Heart right ventricle (tissue), 16 donors: ENCODE measurements at places on chromosomes 7 and 10. TPM values are rescaled to one million over a fixed set of nuclear protein-coding genes. Genes with fewer than 3 reads are reported as not detected.

CYP26C1 gene
- not detected for total RNA-seq

PAPOLB gene
- not detected for total RNA-seq

HOXA5 gene
- total RNA-seq = not detected

HOXA4 gene
- not detected for total RNA-seq

DNA sequence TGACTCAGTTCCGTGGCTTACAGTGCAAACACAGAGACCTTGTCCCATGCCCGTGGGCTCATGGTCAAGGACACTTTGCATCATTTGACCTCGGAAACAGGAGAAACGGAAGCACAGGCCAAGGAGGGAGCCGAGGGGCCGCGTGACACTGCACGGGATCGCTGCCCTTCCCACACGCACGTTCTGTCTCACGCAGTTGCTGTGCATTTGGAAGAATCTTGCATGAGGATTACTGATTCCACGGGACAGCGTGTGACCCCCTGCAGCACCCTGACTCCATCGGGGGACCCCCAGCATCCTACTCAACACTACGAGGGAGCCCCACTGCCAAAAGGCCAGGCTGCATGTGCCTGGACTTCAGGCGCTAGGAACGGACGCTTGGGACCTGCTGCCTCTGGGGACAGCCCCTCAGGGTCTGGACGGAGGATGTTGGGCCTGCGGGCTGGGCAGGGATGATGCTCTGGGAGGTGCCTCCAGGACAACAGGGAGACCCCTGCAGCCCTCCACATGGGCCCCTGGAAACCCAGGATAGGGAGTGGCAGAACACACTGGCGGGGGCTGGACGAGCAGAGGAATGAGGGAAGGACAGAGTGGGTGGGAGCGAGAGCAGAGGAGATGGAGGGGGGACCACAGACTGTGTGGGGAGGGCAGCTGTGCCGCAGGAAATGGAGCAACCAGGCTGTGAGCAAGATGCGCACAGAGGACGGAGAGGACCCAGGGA is 222.2 kb downstream of the DNAJB6 start:
- H3K36me3 ChIP-seq = no peaks in the 10 kb centered on the region
- H3K27me3 ChIP-seq = no peaks in the 10 kb centered on the region
- H3K27ac ChIP-seq = no peak overlapping the region
- no peak for DNase-seq

DNA sequence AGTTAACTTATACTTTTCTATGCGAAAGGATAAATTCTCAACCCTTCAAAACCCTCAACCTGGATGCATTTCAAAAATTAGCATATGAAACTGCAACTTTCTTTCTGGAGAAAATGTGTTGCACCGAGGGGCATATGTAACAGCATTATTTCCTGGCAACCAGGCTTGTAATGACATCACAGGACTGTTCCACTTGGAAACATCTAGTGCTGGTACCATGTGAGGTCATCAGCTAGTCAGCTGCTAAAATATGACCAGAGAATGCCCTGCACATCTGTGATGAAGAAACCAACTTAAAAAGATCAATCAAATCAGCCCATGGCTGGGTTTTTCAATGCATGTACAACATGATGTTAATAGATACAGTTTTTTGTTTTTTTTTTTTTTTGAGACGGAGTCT is 40.0 kb downstream of the FGFR2 start:
- H3K27me3 ChIP-seq = peaks cover 10% of the 10 kb centered on the region
- no peaks in the 10 kb centered on the region for H3K36me3 ChIP-seq
- no peak for DNase-seq
- H3K4me3 ChIP-seq = no peak overlapping the region

GRCh38 chr7:8134089-8134733 is 127.8 kb downstream of the ICA1 start:
- no peak overlapping the region for H3K27ac ChIP-seq
- no peak for DNase-seq
- no peak overlapping the region for H3K4me3 ChIP-seq
- H3K36me3 ChIP-seq = peaks cover 9% of the 10 kb centered on the region
- peaks cover 17% of the 10 kb centered on the region for H3K4me1 ChIP-seq

GRCh38 chr10:48463318-48464003 is 141.4 kb downstream of the ARHGAP22 start:
- no peak for DNase-seq
- no peaks in the 10 kb centered on the region for H3K36me3 ChIP-seq
- no peak overlapping the region for H3K4me3 ChIP-seq

DNA sequence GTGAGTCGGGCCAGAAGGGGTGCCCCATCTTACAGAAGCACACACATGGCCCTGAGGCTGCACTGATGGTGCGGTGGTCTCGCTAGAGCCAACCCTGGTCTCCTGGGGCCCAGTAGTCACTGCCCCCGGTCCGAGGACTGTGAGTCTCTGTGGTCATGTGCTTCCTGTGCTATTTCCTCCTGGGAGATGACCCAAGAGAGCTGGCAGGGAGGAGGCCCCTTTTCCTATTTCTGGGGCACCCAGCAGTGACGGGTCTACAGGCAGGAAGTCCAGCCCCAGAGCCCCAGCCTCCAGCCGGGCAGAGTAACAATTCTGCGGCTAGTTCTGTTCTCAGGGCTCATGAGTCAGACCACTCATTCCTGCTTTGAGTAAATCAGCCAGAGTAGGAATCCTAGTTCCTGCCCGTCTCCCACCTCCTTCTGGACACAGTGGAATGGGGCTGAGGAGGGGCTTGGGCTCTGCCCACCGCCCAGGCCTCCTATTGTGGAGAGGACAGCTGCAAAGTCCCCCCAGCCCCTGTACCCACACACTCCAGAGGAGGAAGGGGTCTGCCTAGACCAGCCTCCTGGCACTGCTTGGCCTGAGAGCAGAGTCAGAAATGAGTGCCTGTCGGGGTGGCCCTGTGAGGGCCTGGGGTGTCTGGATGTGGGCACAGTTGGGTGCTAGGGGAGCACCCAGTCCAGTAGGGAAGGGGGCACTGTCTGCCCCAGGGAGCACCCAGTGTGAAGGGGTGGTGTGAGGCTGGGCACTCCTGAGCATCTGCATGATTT is 80.5 kb upstream of the PPIF start:
- peaks cover 99% of the 10 kb centered on the region for H3K4me1 ChIP-seq
- H3K36me3 ChIP-seq = no peaks in the 10 kb centered on the region
- DNase-seq = peak; percentile 82
- no peaks in the 10 kb centered on the region for H3K27me3 ChIP-seq
- no peak overlapping the region for H3K4me3 ChIP-seq

DNA sequence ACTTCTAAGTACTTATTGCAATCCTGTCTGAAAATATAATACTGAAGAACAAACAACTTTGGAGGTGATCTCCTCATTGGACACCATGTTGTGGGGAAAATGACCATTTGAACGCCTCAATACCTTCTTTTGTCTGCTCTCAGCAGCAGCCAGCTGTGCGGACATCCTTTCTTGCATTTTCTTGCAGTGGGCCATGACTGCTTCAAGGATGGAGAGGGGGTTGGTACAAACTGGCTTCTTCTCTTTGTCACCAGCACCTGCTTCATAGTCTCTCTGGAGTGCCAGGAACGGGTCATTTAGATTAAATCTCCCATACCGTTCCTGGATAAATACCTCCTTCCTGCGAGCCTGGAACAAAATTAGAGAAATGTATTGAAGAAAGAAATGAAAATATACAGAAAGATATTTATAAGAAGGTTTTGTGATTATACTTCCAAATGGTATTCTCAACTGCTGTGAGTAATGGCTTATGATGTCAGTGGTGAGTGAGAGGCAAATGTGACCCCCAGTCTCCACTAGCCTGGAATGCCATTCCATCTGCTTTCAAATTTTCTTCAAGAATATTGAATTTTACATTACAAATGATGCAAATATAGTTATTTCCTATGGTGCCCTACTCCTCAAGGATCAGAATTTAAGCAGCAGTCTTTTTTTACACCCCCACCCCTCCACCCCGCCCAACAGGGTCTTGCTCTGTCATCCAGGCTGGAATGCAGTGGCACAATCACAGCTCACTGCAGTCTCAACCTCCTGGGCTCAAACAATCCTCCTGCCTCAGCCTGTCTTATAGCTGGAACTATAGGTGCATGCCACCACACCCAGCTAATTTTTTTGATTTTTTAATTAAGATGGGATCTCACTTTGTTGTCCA is 62.4 kb downstream of the CTTNBP2 start:
- peaks cover 19% of the 10 kb centered on the region for H3K4me1 ChIP-seq
- no peaks in the 10 kb centered on the region for H3K27me3 ChIP-seq
- DNase-seq = no peak
- H3K36me3 ChIP-seq = no peaks in the 10 kb centered on the region
- H3K27ac ChIP-seq = no peak overlapping the region

- H3K27me3 ChIP-seq = no peaks in the 10 kb centered on the region
- H3K4me3 ChIP-seq = no peak overlapping the region
- no peak for DNase-seq
- H3K4me1 ChIP-seq = no peaks in the 10 kb centered on the region
- H3K36me3 ChIP-seq = no peaks in the 10 kb centered on the region
Measured at GRCh38 chr7:97418312-97418711, 300.8 kb downstream of the SDHAF3 start.
